ENCODE measurements at places on chromosomes 1 and 21. TPM values are rescaled to one million over a fixed set of nuclear protein-coding genes. Genes with fewer than 3 reads are reported as not detected.

DNA sequence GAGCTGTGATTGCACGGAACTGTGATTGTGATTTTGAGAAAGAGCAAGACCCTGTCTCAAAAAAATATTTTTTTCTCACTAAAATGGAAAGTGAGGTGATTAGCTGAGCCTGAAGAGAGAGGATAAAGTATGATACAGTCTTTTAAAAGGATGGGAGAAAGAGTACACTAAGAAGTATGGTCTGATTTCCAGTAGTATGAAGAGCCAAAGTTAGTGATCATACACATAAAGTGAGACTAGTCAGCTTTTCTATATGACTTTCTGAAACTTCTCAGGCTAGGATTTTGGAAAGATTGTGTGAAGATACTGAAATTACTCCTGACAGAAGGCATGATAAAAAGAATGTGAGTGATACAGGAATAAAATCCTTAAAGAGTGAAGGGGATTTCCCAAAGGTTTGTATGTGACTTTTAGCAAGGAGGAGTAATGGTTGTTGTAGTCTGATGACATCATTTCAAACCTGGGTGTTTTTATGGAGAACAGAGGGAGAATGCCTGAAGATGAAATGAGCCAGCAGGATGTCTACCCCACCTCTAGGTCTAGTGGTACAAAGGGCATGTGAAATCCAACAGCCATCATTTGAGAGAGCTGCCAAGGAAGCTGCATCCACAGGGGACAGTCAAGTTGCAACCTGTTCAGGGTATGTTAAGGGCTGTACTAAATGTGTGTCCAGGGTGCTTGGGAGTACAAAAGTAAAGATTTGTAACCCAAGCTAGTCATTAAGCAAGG is 157.7 kb downstream of the PIK3R3 start:
- H3K4me3 ChIP-seq: no peak overlapping the region
- peaks cover 8% of the 10 kb centered on the region for H3K36me3 ChIP-seq
- no peak overlapping the region for H3K27ac ChIP-seq

DNA sequence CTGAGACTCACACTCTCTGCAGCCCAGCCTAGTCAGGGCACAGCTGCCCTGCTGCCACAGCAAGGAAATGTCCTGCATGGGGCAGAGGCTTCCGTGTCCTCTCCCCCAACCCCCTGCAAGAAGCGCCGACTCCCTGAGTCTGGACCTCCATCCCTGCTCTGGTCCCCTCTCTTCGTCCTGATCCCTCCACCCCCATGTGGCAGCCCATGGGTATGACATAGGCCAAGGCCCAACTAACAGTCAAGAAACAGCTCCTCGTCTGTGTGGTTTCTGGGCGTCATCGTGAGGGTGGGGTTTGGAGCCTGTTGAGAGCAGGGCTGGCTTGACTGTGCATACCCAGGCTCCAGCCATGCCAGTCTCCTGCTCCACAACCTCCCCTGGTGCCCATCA is 19.5 kb downstream of the FAAH start:
- no peak overlapping the region for H3K4me3 ChIP-seq
- H3K27me3 ChIP-seq: no peaks in the 10 kb centered on the region
- peaks cover 53% of the 10 kb centered on the region for H3K36me3 ChIP-seq
- no peak overlapping the region for H3K27ac ChIP-seq
- H3K4me1 ChIP-seq: no peaks in the 10 kb centered on the region

GRCh38 chr1:77347646-77348045 is 65.8 kb downstream of the AK5 start:
- H3K36me3 ChIP-seq: no peaks in the 10 kb centered on the region
- no peak overlapping the region for H3K4me3 ChIP-seq
- no peaks in the 10 kb centered on the region for H3K27me3 ChIP-seq
- no peak overlapping the region for H3K27ac ChIP-seq

Gene CGN
- total RNA-seq: 118 TPM

Gene NMNAT1
- total RNA-seq: 8.8 TPM

Gene NECTIN4
- 2.0 TPM for total RNA-seq

GRCh38 chr1:115227346-115228082 is 110.5 kb downstream of the NGF start:
- no peak overlapping the region for H3K27ac ChIP-seq
- H3K4me3 ChIP-seq: no peak overlapping the region
- no peak for DNase-seq

GRCh38 chr1:44489481-44489880 is 84.4 kb downstream of the RNF220 start:
- no peak overlapping the region for H3K4me3 ChIP-seq
- no peak for DNase-seq
- no peak overlapping the region for H3K27ac ChIP-seq

DNA sequence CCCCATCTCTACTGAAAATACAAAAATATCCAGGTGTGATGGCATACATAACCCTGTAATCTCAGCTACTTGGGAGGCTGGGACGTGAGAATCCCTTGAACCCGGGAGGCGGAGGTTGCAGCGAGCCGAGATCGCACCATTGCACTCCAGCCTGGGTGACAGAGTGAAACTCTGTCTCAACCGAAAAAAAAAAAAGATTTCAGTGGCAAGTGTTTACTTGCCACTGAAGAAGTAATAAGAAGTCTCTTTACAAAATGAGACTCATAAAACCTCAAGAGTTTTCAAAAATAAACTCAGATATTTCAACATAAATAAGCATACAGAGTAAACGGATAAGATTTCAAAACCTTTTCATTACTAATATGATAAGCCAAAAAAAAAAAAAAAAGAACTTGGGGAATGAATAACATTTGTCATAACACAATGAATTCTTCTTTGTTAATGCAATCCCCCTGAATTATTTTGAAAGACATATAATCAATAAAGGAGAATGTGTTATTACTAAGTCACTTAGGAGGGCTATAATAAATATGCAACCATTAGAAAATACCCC is 34.2 kb upstream of the EXO1 start:
- no peak overlapping the region for H3K4me3 ChIP-seq
- no peaks in the 10 kb centered on the region for H3K36me3 ChIP-seq
- H3K4me1 ChIP-seq: no peaks in the 10 kb centered on the region
- H3K27ac ChIP-seq: no peak overlapping the region
- H3K27me3 ChIP-seq: no peaks in the 10 kb centered on the region

Gene KRTAP13-4
- total RNA-seq: not detected

Gene TXLNA
- 28.0 TPM for total RNA-seq

DNA sequence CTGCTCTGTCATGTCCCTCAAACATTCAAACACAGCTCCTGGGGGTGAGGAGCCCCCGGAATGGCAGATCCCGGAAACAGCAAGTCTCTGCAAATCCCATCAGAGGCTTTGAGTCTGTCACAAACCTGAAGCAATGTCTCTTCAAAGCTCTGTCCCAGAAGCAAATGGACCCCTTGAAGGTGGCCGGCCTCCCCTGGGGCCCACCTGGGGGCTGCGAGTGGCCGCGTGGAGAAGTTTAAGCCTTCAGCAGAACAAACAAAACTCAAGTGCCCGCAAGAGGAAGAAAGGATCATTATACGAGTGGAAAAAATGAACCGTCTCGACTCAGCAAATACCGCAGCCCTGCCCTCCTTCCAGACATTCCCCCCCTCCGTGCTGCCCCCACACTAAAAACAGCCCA is 53.3 kb downstream of the PRDM16 start:
- H3K4me3 ChIP-seq: no peak overlapping the region
- DNase-seq: no peak
- no peaks in the 10 kb centered on the region for H3K27me3 ChIP-seq
- peaks cover 35% of the 10 kb centered on the region for H3K4me1 ChIP-seq
- H3K36me3 ChIP-seq: no peaks in the 10 kb centered on the region

- DNase-seq: no peak
- no peaks in the 10 kb centered on the region for H3K36me3 ChIP-seq
- H3K27ac ChIP-seq: no peak overlapping the region
- no peaks in the 10 kb centered on the region for H3K4me1 ChIP-seq
- no peaks in the 10 kb centered on the region for H3K27me3 ChIP-seq
These were observed 154.0 kb downstream of the RWDD3 start for GRCh38 chr1:95388031-95388430.

Gene SYNJ1
- 8.4 TPM for total RNA-seq
